ENCODE measurements at places on chromosomes 11 and 22. TPM values are rescaled to one million over a fixed set of nuclear protein-coding genes. Genes with fewer than 3 reads are reported as not detected.

DNA sequence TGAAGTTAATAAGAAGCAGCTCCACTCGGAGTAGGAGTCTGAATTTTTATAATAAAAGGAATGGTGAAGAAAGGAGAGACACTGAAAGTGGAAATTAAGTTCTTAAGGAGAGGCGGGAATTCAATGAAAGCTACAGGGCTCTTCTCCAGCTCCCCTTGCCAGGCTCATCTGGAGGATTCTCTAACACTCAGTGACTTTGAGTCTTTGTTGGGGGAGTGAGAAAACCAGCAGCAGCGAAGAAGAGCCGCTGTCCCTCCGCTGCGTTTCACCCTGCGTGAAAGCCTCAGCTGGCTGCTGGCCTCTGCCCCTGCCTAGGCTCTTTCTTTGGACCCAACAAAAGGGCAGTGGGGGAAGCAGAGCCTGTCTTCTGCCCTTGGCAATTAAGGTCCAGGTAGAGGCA is 113.0 kb downstream of the NTM start:
- H3K27ac ChIP-seq = no peak overlapping the region
- no peaks in the 10 kb centered on the region for H3K4me1 ChIP-seq
- no peak for DNase-seq
- H3K27me3 ChIP-seq = no peaks in the 10 kb centered on the region

DNA sequence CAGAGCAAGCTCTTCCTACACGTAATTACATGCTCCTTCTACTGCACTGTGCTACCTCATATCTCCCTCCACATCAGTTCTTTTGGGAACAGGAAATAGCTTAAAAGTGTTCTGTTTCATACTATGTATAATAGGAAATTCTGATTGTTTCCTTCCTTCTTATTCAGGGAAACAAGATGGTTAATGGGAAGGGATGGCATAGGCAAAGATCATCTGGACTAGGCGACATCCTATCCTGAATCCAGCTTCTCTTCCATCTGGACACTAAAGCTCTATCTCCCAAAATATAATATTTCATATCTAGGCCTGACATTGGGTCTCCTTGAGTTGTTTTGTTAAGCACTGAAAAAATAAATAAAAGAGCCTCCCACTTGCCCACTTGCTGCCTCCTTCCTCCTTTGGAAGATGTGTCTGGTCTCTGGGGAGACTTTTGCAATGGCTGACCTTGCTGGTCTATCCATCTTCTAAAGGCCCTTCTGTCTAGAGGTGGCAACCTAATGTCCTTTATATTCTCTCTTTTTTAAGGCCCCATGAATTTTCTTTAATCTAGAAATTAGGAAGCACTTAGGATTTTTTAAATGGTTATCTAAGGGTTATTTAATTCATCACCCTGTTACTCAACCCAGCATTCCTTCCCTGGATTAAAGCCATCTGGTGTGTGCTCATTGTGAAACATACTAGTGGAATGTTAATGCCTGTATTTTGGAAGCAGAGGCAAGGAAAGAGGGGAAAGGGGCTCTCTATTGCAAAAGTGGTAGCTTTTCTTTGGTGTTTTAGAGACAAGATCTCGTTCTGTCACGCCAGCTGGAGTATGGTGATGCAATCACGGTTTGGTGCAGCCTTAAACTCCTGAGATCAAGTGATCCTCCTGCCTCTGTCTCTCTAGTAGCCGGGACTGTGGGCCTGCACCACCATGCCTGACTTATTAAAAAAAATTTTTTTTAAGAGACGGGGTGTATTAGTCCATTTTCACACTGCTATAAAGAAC is 20.6 kb downstream of the CLMP start:
- no peaks in the 10 kb centered on the region for H3K27me3 ChIP-seq
- DNase-seq = no peak
- H3K4me3 ChIP-seq = no peak overlapping the region
- no peak overlapping the region for H3K27ac ChIP-seq
- H3K4me1 ChIP-seq = no peaks in the 10 kb centered on the region

- H3K4me3 ChIP-seq = no peak overlapping the region
- H3K27me3 ChIP-seq = no peaks in the 10 kb centered on the region
- peak; percentile 28 for DNase-seq
- H3K36me3 ChIP-seq = peaks cover 28% of the 10 kb centered on the region
Measured at GRCh38 chr11:128205796-128206195, 381.6 kb downstream of the ETS1 start.

Gene GDPD4
- not detected for total RNA-seq

- H3K27me3 ChIP-seq = peaks cover 37% of the 10 kb centered on the region
- peaks cover 46% of the 10 kb centered on the region for H3K4me1 ChIP-seq
- peaks cover 17% of the 10 kb centered on the region for H3K36me3 ChIP-seq
- peak; percentile 83 for DNase-seq
- no peak overlapping the region for H3K27ac ChIP-seq
Measured at GRCh38 chr11:118610773-118611432, 3.5 kb downstream of the PHLDB1 start.

- H3K36me3 ChIP-seq = peaks cover 59% of the 10 kb centered on the region
- H3K4me1 ChIP-seq = peaks cover 22% of the 10 kb centered on the region
- DNase-seq = peak; percentile 90
- peak within 1 kb of the TSS; percentile 90 for H3K27ac ChIP-seq
- H3K4me3 ChIP-seq = peak within 1 kb of the TSS; percentile 93
Measured at GRCh38 chr22:19431649-19432132, at the start of gene HIRA. TSS of gene HIRA (minus strand) at chr22:19431733. CDS start at chr22:19431476, 257 bp downstream.

Gene OR4C11
- not detected for total RNA-seq

- H3K27me3 ChIP-seq = no peaks in the 10 kb centered on the region
- H3K27ac ChIP-seq = no peak overlapping the region
- no peak overlapping the region for H3K4me3 ChIP-seq
- peaks cover 54% of the 10 kb centered on the region for H3K36me3 ChIP-seq
Measured at GRCh38 chr11:67295846-67296245, 6.7 kb downstream of the ANKRD13D start.

Gene RAG1
- total RNA-seq = 0.90 TPM

DNA sequence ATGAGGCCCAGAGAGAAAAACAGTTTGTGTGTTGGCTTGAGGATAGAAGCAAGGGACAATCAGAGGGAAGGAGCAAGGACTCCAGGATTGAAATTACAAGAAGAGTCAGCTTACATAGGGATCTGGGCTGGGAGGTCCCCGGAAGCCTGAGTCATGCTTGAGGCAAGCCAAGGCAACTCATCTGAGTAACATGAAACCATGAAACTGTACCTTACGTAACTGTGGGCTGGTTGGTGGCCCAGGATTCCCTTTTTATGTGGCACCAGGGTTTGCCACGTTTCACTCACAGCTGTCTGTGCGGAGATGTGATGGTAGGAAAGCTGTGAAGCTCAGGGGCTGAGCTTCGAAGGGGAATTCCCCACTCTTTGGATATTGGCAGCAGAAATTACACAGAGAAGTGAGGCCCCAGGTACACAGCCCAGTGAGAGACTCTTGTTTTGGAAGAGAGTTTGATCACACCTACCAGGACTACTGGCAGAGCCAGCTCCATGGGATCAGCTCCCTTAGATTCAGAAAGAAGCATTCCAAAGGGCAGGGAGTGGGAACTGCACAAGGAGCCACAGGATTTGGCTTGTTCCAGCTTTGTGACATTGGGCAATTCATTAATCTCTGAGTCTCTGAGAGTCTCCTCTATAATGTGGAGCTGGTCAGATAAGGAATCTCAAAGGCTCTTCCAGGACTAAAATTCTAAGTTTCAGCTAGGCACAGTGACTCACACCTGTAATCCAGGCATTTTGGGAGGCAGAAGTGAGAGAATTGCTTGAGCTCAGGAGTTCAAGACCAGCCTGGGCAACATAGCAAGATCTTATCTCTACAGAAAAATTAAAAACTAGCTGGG is 7.8 kb downstream of the SLC5A1 start:
- DNase-seq = peak; percentile 79
- no peak overlapping the region for H3K4me3 ChIP-seq
- H3K36me3 ChIP-seq = peaks cover 5% of the 10 kb centered on the region
- H3K4me1 ChIP-seq = peaks cover 33% of the 10 kb centered on the region
- H3K27ac ChIP-seq = peak overlapping the region; percentile 90
- H3K27me3 ChIP-seq = no peaks in the 10 kb centered on the region

DNA sequence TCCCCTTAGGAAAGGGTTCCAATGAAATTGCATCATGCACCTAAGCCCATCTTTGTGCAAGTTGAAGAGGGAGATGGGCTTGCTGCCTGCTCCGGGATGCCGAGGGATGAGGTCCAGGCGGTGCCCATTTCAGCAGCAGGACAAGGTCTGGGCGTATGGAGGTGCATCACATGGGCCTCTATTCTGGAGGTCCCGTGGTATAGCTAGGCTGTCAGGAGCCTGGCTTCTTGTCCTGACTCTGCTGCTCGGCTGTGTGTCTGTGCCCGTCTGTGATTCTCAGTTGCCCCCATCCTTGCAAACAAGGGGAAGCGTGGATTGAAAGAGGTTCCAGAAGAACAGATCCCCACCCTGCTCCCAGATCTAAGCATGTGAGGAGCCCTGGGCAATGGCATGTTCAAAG is 130.0 kb downstream of the OSBP2 start:
- H3K4me1 ChIP-seq = peaks cover 4% of the 10 kb centered on the region
- peaks cover 5% of the 10 kb centered on the region for H3K36me3 ChIP-seq
- DNase-seq = no peak
- no peak overlapping the region for H3K4me3 ChIP-seq
- H3K27ac ChIP-seq = no peak overlapping the region

DNA sequence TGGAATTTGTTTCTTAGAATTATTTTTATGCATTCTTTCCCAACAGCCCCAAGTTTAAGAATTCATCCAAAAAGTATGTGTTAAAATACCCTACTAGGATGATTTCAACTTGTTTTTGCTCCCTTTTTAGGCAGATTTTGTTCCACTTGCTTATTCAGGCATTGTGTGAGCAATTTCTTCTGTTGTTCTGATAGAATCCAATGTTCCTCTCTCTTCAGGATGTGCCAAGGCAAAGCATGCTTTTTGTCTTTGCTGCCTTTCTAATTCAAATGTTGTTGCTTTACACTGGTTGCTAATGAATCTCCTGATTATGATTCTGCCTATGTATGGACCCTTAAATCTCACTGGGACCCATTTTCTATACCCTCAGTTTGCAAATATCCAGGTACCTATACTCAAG is 131.2 kb upstream of the ARHGAP42 start:
- no peak overlapping the region for H3K27ac ChIP-seq
- no peaks in the 10 kb centered on the region for H3K27me3 ChIP-seq
- H3K36me3 ChIP-seq = no peaks in the 10 kb centered on the region
- no peak overlapping the region for H3K4me3 ChIP-seq

Gene CARD10
- total RNA-seq = 49.2 TPM

Gene MMP11
- total RNA-seq = 2.0 TPM

DNA sequence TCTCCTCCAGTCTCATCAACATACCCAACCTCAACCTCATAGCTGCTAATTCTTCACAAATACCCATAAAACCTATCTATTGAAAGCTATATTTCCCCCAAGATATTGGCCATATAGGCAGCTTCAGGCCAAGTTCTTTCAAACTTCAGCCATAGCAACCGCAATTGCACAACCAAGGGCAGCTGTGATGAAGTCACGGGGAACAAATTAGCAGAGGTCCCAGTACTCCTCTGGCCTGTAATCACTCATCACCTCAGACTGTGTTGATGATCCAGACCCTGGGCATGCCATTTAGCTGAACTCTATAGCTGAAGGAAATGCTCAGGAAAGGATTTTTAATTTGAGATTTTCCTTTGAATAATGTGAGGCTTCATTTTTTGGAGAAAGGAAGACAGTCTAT is 84.1 kb downstream of the SLC1A2 start:
- no peaks in the 10 kb centered on the region for H3K36me3 ChIP-seq
- H3K4me3 ChIP-seq = no peak overlapping the region
- no peaks in the 10 kb centered on the region for H3K4me1 ChIP-seq
- DNase-seq = no peak
- H3K27ac ChIP-seq = no peak overlapping the region
- H3K27me3 ChIP-seq = no peaks in the 10 kb centered on the region

DNA sequence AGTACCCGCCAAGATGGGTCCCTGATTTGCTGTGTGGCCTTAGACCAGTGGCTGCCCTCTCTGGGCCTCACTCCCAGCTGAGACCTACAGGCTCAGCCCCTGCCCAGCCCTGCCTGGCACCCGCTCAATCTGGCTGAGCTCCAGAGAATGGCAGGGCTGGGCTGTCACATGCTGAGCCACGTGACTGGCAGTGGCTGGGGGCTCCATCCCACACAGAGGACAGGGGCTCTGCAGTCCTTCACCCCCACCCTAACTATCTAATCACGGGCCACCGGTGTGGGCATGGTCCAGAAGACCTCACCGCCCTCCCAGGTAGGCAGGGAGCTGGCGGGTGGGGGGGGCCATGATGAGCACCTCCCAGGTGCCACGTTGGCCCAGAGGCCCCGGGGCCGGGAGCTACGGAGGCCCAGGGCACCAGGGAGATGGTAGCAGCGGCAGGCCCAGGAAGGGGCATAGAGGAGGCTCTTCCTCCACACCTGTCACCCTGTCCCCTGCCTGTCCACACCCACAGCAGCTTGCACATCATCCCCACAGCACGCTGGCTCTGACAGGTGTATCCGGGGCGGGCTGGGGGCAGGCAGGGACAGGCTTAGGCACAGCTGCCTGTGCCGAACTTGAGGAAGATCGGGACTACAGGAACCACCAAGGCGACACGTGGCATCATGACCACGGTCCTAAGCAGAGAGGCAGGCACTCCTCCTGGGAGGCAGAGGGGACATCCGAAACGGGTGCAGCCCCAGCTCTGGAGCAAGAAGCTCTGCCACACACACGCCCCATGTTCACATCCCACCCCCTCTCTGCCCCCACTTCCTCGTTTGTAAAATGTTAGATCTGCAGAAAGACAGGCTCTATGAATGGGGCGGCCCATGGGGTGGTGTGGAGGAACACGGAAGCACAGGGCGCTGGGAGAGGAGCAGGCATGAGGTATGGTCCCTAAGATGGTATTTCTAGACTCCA is 1.5 kb upstream of the ALDH3B1 start:
- DNase-seq = peak; percentile 72
- peaks cover 61% of the 10 kb centered on the region for H3K4me1 ChIP-seq
- H3K27ac ChIP-seq = peak overlapping the region; percentile 97
- H3K27me3 ChIP-seq = no peaks in the 10 kb centered on the region
- H3K4me3 ChIP-seq = peak overlapping the region; percentile 88
- peaks cover 68% of the 10 kb centered on the region for H3K36me3 ChIP-seq

DNA sequence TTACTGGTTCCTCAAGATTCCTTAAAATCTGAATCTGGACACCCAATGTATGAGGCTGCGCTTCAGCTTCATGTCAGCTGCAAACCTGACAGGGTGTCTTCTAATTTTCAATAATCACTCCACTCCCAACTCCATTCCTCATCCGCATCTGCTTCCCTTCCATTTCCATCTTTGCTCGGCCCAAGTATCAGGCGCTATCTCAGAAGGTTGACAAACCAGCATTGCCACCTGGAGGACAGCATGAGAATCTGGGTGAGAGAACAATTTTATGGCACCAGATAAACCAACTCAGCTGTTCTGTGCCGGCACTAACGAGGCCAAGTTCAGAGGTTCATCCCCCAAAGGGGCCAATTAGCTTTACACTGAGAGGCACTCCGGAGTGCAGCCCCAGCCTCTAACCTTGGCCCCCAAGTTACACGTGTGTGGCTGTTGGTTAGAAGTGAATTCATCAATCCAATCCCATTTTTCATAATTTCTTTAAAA is 79.1 kb upstream of the LMO2 start:
- H3K36me3 ChIP-seq = no peaks in the 10 kb centered on the region
- H3K27me3 ChIP-seq = peaks cover 52% of the 10 kb centered on the region
- DNase-seq = peak; percentile 40
- no peaks in the 10 kb centered on the region for H3K4me1 ChIP-seq
- H3K27ac ChIP-seq = no peak overlapping the region
- no peak overlapping the region for H3K4me3 ChIP-seq

Data from Calu3 (cell line).